ENCODE measurements at places on chromosomes 3 and 15.

DNA sequence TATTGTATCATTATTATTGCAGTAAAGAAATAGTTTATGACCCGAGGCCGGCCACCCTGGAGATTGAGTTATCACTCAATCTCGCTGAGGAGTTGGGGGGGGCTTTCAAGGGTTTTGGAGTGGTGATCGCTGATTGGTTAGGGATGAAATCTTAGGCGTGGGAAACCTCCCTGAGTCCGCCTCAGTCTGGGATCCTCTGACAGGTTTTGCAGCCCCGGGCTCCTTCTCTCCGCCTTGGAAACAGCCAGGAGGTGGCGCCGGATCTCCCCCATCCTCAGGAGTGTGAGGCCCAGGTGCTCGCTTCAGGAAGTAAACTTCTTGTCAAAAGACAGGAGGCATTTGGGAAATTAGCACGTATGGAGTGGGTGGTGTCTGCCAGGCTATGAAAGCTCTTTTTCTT is 41.1 kb upstream of the SEC61A1 start:
- no peak for DNase-seq

DNA sequence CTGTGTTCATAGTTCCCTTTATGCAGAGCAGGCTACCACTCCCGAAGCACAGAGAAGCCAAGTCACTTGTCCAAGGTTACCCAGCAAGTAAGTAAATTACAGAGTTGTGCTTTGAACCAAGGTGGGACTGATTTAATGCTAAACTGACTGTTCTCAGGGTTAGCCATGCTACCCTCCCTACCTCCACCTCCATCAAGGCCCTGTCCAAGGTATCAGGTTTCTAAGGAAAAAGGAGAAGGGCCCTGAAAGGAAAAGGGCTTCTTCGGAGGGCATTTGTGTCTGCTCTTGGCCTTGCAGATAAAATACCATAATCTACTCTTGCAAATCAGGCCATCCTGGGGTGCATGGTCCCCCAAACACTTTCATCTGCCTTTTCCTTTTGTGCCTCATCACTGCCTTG is 288.1 kb upstream of the LRRFIP2 start:
- DNase-seq = no peak

GRCh38 chr15:27690290-27690689 is 408.8 kb downstream of the OCA2 start:
- DNase-seq = no peak

DNA sequence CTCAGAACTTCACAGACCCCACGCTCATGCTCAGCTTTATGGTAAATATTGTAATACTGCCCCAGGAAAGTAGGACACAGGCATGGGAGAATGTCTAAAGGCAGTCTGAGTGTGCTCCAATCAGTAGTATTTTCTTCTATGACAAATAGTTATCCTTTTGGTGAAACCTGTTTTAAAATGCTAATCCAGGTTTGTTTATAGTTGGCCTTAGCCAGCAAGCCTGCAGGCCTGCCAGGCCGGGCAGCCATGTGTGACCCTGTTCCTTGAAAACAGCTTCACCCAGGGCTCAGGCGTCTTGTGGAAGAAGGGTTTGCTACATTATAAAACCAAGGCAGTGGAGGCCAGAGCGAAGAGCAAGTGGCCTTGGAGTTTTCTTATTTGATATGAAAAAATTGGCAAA is 104.7 kb downstream of the SEMA6D start:
- no peak for DNase-seq

DNA sequence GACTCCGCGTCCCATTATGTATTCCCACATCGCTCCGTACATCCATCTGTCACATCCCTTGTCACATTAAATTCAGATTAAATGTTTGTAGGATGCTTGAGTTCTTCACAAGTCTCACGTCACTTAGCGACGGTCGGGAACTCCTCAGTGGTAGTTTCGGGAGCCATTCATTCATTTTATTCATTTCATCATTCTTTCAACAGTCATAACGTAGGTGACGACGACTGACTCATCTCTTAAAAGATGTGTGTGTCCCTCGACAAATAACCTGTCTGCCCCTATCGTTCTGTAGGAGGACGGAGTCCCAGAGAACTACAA is 272 bp upstream of the SRPRB start:
- no peak for DNase-seq

- DNase-seq = no peak
Observed at GRCh38 chr15:74752531-74752930, 3.9 kb downstream of the CYP1A2 start.

GRCh38 chr3:13879946-13880810 is at the start of gene WNT7A:
TSS of gene WNT7A (minus strand) at chr3:13880071. CDS start at chr3:13879816, 255 bp downstream.
- DNase-seq = no peak

DNA sequence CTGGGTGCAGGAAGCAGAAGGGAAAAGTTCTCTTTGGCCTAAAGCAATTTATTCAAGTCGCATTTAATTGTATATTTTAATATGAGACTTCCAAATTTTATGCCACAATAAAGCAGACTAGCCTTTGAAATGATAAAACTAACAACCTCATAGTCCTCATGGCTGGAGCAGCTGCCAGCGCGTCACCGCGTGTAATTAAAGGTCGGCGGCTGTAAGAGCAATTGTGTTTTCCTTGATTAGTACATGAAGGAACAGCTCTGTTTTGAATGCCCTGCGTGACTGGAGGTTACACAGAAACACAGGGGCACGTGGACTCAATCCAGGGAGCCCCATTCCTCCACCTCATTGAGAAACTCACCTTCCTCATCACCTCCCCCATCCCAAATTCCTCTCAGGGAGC is 10.1 kb upstream of the LRRC15 start:
- DNase-seq = no peak
